NCI-H2081 (cell line): ENCODE measurements at places on chromosomes 11 and 22.

GRCh38 chr11:43328482-43328881 lies 16.7 kb downstream of the API5 start:
- no peak for DNase-seq

- no peak for DNase-seq
Measured at GRCh38 chr11:35811783-35812182, 132.1 kb upstream of the LDLRAD3 start.

- peak; percentile 51 for DNase-seq
Measured at GRCh38 chr11:134014511-134014910, 54.4 kb upstream of the JAM3 start.

DNA sequence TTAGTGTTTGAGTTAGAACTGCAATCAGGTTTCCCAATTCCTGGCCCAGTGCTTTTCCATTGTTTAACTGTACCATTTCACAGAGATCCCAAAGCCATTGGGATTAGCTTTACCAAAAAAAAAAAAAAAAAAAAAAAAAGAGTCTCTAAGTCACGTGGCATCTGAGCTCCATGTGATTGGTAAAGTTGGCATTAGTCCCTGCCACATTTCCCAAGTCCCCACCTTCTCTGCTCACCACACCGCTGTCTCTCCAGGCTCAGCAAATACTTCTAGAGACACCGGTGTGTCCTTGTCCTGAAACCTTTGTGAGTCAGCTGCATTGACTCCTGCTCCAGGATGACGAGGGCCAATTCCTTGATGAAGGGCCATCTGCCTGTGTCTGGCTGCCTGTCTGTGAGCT lies 305.3 kb downstream of the KIRREL3 start:
- no peak for DNase-seq

GRCh38 chr11:59862252-59862651 lies 4.0 kb downstream of the TCN1 start:
- no peak for DNase-seq

DNA sequence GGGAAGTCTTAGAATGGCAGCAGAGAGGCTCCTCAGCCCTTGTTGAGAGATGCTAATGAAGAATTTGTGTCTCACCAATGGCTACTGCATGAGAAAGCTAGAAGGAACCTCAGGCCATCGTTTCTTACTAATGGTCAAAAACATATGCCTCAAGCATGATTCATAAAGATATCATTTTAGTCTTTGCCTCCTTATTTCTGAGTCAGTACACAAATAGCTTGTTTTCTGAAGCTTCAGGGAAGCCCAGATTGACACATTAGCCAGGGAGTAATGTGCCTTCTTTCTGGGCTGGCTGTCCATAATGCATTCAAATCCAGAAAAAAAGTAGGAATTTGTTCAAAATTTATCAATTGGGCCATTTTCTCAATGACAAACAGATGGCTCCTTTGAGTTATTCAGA lies 169.4 kb upstream of the ZBED5 start:
- DNase-seq, result no peak

DNA sequence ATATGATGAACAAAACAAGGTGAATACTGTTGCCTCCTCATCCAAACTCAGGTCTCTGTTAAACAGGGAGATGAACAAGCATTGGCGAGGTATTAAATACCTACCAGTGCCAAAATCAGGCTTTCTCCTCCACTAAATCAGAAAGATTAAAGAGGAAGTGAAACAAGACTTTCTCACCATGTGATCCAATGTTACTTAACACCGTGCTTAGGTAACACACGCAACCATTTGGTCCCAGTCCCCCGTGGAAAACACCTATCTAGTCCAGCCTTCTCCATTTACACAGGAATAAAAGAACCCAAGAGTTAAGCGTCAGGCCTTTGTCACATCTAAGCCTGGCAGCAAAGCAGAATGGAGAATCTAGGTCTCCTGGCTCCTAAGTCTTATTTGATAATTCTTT lies 34.5 kb downstream of the TENM4 start:
- no peak for DNase-seq

- no peak for DNase-seq
Measured at GRCh38 chr11:14973621-14974514, 1.7 kb upstream of the CALCA start.

GRCh38 chr11:76282172-76282571 lies 75.9 kb upstream of the WNT11 start:
- DNase-seq, result no peak

DNA sequence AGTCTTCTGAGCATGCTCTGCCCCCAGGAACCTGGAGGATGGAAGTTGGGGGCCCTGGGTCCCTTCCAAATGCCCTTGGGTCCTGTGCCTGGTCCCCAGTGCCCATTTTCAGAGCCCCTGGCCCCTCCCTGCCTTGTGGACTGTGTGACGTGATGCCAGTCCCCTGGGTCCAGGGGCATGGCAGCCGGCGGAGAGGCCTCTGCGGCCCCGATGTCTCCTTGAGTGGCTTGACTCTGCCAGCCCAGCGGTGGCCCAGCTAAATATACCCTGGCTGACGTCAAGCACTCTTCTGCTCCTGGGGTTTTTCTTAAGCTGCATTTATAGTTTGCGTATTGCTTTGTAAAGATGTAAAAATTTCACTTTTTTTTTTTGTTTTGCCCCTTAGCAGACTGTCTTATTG lies 35.2 kb upstream of the PARVG start:
- no peak for DNase-seq

DNA sequence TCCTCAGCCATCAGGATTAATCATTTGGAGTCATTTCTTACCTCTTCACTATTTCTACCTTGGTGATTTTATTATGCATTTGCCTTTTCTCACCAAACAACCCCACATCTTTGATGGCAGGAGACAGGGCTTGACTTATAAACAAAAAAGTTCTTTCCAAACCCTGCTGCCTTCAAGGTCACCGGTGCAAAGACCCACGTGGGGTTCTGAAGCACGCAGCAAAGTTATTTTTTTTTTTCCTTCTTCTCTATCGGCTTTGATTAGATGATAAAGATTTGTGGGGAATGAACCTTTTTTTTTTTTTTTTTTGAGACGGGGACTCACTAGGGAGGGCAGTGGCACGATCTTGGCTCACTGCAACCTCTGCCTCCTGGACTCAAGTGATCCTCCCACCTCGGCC lies 44.1 kb downstream of the DRG1 start:
- DNase-seq, result no peak

GRCh38 chr22:50009765-50010675 lies 2.5 kb downstream of the IL17REL start:
- DNase-seq, result no peak

- DNase-seq, result no peak
Measured at GRCh38 chr11:116460156-116460920, 312.4 kb downstream of the BUD13 start.

GRCh38 chr11:70432580-70432979 lies 34.3 kb downstream of the CTTN start:
- no peak for DNase-seq

DNA sequence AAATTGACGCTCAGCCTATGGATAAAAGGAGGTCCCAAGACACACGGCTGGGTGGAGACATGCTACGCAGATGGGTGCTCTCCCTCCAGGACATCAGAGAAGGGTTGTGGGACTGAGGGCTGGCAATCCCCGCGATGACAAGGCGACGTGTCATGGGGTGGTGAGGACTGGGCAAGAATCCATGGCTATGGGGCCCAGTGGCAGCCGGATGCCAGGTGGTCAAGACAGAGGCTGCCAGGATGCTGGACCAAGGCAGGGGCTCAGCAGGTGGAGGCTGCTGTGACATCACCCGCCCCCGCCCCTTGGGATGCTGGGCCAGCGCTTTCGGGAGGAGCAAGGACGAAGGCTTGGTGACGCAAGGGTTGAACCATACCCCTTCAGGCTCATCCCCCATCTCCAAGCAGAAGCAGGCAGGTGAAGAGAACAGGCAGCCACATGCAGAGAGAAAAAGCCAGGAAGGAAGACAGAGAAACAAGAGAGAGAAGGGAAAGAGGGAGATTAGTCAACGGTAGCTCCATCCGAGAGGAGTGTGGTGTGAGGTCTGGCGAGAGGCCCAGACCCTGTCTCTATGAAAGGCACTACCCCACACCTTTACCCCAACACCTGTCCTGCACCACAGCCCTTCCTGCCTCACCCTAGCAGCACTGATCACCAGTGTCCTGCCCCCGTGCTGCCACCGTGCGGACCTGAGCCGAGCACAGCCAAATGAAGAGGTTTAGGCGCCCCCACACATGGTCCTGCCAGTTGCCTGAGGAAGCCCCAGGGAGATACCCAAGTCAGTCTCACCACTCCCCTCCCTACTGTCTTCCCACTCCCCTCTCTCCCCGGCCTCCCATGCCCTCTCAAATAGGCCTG lies 24.1 kb upstream of the RASL10A start:
- no peak for DNase-seq

- no peak for DNase-seq
Measured at GRCh38 chr11:109972939-109973338, 120.3 kb upstream of the ZC3H12C start.

GRCh38 chr11:534396-535209 lies 773 bp downstream of the HRAS start:
- DNase-seq, result no peak

DNA sequence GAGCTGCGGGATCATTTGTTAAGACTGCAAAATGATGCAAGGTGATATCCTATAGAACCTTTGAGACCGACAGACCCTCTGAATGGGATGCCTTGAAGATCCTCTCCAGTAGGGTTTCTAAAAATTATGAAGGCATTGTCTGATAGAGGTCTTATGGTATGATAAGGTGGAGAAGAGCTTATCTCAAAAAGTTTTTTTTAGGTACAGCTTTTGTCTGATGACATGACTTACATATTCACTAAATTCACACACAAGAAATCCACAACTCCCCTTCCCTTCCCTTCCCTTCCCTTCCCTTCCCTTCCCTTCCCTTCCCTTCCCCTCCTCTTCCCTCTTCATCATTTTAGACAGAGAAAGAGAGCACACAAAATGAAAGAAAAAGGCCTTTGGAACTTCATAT lies 118.4 kb upstream of the CTSC start:
- DNase-seq, result no peak

GRCh38 chr11:35927682-35928081 lies 16.2 kb upstream of the LDLRAD3 start:
- no peak for DNase-seq

DNA sequence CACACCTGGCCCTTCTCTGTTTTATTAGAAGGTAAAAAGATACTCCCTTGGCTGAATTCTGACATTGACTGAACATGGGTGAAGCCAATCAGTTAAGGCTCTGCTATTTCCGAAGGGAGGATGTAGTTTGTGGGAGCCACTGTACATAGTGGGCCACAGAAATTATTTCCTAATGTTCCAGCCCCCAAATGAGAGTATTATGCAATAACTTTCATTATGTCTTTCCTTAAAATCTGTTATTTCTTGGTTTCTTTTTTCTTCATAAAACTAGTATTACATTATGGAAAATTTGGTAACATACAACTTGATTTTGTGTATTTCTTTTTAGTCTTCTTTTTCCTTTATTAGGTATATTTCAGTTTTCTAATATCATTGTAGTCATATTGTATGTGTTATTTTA lies 51.9 kb upstream of the EP300 start:
- DNase-seq, result no peak

GRCh38 chr11:3971756-3972404 lies 116.4 kb downstream of the STIM1 start:
- DNase-seq, result no peak

- no peak for DNase-seq
Measured at GRCh38 chr11:72668629-72669347, 5.4 kb downstream of the PDE2A start.

DNA sequence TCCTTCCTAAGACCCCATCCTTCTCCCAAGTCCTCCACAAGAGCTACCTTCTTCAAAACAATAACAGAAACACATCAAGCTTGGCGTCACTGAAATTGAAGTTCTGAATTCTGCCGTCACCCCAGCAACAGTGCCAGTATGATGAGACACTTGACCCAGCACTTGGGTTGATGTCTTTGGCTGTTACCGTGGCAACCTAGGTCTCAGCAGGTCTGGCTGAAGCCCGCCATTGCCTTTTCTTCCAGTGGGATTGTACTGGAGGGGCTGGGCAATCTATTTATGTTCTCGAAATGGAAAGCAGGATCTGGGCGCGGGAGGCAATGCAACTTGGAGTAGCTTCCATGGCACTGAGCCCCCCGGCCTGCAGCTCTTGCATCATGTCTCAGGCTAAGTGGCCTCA lies 23.8 kb downstream of the NPTXR start:
- DNase-seq, result no peak

GRCh38 chr11:2133241-2134021 lies 5.8 kb downstream of the IGF2 start:
- no peak for DNase-seq

DNA sequence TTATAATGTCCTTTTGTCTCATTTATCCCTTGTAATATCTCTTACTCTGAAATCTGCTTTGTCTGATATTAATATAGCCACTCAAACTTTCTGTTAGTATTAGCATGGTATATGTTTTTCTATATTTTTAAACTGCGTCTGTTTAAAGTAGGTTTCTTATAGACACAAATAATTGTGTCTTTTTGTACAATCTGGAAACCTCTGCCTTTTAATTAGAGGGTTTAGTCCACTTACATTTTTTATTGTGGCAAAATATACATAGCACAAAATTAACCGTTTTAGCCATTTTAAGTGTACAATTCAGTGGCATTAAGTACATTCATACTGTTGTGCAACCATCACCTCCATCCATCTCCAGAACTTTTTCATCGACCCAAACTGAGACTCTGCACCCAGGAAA lies 28.6 kb downstream of the PARVG start:
- no peak for DNase-seq

GRCh38 chr22:48147404-48147803 lies 1385.0 kb downstream of the TBC1D22A start:
- DNase-seq, result no peak

- DNase-seq, result no peak
Measured at GRCh38 chr11:106159836-106160235, 82.4 kb downstream of the AASDHPPT start.

DNA sequence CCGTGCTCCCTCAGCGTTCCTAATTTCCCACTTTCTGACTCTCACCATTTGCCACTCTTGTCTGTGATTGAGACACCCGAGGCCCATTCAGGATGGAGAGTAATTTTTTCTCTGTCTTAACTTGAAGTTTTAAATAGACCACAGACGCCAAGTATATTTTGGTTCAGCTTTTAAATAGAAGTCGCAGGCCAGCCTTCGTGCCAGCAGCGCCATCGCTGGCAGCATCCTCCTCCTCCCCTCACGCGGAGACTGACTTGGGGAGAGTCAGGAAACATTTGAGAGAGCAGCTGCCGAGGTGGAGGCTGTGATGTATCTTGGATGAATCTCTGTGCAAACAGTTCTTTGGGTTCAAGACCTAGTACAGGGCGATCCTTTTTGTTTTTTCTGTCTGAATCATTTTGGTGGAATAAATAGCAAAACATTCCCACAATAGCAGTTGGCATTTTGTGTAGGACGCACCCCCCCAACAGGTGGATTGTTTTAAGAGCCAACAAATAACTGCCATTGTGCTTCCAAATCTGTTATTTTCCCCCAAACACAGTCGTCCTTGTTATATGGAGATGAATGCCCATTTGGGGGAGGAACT lies 889 bp upstream of the DMC1 start:
- DNase-seq, result peak; percentile 22

- peak; percentile 84 for DNase-seq
Measured at GRCh38 chr22:39502109-39502788, at the start of gene MIEF1. Gene MIEF1 (plus strand): TSS chr22:39502290. CDS start chr22:39511295, 9,005 bp downstream.
